CD8-positive, alpha-beta memory T cell (primary cell): ENCODE measurements at places on chromosomes 1 and 21. TPM values are rescaled to one million over a fixed set of nuclear protein-coding genes. Genes with fewer than 3 reads are reported as not detected.

DNA sequence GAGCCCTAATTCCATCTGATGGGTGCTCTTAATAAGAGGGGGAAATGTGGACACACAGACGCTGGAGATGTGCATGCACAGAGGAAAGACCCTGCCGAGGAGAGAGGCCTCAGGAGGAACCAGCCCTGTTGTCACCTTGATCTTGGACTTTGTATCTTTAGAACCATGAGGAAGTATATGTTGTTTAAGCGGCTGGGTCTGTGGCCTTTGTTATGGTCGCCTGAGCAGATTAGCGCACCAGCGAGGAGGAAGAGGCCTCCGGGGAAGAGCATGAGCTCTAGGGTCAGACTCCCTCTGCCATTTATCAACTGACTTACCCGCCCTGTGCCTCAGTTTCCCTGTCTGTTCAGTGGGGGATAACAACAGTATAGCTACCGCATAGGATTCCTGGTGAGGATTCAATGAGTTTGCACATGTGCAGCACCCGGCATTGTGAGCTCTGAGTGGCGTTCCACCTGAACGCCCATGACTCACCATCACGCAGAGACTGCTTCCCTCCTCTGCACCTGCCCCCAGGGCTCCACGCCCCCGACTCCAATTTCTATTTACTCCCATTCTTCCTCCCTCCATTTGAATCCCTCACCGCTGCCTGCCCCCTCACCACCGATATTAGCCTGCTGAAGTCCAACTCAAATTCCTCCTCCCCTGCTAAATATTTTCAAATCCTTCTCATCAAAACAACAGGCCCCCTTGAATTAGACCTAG lies 67.2 kb downstream of the ATP5PO start:
- DNase-seq = no peak

DNA sequence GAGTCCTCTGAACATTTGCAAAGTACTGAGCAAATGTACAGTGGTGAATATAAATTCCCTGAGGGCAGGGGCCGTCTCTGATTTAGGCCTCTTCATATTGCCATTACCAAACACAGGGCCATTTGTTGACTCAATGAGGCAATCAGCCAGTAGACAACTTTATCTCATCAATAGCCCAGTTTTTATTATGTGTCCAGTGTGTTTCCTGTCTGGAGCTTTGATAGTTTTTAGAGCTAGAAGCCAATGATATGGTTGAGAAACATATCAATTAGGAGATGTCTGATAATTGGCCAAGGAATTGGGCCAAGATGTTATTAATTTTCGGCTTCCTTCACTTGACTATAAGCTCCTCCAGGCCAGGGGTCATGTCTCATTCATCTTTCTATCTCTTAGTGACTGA lies 163.0 kb downstream of the ROR1 start:
- DNase-seq = no peak

- no peak for DNase-seq
These were observed 9.1 kb upstream of the EFHD2 start for GRCh38 chr1:15400627-15401026.

DNA sequence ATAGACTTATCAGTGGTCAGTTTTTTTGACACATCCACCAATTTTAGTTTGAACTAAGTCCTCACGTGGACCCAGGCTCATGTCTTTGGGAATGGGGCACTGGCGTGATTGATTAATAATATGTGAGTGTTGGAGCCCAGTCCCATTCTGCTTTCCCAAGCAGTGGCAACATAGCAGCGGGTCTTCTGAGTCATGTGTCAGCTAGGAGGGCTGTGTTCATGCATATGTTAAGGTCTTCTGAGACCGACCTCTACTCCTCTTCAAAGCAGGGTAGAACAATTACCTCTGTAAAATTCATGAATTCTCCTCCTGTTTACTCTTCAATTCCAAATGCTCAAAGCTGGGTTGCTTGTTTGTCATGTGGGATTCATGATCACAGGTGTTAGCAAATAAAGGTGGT lies 291.3 kb downstream of the CAMTA1 start:
- no peak for DNase-seq

- no peak for DNase-seq
These were observed 325.2 kb downstream of the PLPP3 start for GRCh38 chr1:56254130-56254529.

DNA sequence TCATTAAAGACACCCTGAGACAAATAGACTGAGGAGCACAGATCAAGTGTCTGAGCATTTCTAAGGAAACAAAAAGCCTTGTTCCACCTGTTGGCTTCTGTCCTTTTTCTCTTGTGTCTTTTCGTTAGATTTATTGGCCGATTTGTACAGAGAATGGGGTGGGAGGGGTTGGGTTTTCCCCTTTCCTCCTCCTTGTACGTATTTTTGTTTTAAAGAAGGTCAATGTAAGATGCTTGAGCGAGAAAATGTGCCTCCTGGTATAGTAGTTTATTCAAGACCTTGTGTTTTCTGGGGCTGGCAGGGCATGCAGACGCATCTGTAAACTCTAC lies 1.2 kb downstream of the BCL9 start:
- no peak for DNase-seq

DNA sequence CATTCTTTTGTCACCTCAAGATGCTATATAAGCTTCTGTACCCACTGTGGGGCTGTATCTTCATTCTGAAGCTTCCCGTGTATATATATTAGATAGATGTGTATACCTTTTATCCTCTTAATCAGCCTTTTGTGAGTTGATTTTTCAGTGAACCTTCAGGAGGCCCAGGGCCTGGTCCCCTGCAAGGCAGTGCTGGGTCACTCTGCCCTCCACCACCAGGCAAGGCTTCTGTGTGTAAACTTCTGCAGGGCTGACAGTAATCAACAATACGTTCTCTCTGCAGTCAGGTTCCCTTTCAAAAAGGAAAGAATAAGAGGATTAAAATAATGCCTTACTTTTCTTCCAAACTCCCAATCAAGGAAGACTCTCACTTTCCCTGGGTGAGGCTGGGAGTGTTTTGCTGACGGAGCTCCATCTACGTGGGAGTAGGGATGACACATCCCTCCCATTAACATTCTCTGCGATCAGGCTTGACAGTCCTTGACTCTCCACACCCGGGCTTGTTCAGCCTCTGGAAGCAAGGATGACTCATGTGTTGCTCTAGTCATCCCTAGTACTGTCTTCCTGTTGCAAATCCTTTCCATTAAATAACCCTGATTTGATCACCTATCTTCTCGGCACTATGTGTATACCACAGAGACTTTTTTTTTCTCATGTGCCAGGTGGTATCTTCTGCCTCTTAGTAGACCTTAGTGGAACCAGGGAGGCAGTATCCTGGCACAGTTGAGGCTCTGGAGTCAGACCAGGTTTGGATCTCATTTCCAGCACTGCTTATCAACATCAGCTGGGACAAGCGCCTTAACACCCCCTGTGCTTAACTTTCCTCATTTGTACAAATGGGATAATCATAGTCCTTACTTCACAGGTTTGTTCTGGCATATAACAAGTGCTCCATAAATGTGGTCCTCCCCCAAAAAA lies 70.3 kb upstream of the KCNK1 start:
- DNase-seq = no peak

GRCh38 chr1:198267921-198268320 lies 111.1 kb downstream of the NEK7 start:
- DNase-seq = no peak

DNA sequence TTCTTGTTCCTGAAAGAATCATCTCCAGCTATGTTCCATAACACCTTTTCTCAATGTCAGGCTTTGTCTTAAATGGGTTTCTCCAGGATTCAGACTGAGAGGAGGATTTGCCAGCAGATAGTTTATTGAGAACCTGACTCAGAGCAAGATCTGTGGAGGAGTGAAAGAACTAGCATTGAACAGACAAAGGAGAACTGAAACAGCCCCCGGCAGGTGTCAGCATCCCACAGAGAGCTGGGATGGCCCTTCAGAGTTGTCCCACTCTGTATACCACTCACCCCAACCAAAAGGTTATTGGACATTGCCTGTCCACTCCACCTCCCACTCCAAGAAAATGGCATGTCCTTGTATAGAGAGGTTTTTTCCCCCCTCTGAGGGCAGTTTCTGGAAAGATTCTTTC lies 270.7 kb downstream of the PAPPA2 start:
- no peak for DNase-seq

GRCh38 chr1:212582291-212582690 lies 26.3 kb upstream of the ATF3 start:
- no peak for DNase-seq

- no peak for DNase-seq
These were observed 2.0 kb downstream of the MPZL1 start for GRCh38 chr1:167723707-167724323.

GRCh38 chr1:227518876-227519275 lies 44.5 kb upstream of the ZNF678 start:
- no peak for DNase-seq

GRCh38 chr1:157937744-157938143 lies 55.7 kb upstream of the KIRREL1 start:
- no peak for DNase-seq

DNA sequence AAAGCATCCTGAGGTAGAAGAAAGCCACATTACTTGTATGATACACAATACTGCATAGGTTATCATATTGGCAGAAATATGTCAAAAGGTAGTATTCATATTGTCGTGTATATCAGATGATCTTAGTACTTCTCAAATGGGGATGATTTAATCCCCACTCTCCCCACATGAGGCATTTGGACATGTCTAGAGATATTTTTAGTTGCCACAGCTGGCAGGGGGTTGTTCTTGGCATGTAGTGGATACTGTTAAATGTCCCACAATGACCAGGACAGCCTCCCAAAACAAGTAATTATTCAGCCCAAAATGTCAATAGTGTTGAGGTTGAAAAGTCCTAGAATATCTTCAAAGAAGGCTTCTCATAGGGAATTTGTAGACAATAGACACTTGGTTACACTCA lies 162.8 kb downstream of the NEGR1 start:
- no peak for DNase-seq

DNA sequence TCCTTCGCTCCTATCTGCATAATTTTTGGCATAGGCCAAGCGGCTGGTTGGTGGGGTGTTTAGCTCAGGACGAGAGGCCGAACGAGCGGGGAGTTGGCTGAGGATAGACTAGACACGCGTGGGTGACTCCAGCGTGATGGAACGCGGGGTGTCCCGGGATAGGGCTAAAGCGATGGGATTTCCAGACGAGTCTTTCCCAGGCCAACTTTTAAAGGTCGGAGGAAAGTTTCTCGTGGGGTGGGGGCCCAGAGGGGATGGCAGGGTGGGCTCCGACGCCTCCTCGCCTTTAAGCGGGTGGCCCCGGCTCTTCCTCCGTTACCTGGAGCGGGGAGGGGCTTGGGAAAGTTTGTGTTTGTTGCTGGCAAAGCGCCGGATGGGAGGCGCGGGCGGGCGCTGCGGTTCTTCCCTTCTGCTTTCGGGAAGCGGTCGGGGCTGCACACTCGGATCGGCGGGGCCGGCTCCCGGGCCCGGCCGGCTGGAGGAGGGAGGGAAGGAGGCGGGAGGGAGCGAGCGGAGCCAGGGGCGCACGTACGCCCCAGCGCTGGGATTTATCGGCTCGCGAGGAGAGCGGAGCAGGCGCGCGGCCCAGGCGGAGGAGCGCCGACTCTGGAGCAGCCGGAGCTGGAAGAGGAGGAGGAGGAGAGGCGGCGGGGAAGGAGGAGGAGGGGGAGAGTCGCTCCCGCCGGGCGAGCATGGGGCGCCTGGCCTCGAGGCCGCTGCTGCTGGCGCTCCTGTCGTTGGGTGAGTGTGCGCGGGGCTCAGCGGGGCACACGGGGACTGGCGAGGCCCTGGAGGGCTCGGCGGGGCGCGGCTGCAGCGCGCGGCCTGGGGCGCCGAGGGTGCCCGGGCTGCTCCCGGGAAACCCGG lies at the start of gene PTGFRN:
TSS of gene PTGFRN (plus strand) at position 405 of the 867 bp plus-strand sequence. CDS start at position 693, 288 bp downstream.
- DNase-seq = no peak

- no peak for DNase-seq
These were observed 4.4 kb downstream of the AK2 start for GRCh38 chr1:33032126-33032869.

DNA sequence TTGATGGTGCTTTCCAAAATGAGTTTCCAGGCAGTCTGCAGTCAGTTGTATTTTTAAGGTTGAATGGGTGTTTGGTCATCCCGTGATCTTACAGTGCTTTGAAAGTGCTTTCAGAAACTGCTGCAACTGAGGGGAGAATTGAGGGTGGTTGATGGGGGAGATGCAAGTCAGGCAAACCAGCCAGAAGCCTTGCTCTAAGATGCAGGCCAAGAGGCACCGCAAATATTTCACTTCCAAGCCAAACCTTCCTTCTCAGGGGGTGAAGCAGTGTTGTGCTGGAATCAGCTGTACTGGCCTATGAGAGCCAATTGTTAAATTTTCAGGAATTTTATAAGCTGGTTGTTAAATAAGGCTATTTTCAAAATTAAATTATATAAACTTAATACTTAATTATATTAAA lies 151.6 kb downstream of the KCNJ6 start:
- DNase-seq = no peak

DNA sequence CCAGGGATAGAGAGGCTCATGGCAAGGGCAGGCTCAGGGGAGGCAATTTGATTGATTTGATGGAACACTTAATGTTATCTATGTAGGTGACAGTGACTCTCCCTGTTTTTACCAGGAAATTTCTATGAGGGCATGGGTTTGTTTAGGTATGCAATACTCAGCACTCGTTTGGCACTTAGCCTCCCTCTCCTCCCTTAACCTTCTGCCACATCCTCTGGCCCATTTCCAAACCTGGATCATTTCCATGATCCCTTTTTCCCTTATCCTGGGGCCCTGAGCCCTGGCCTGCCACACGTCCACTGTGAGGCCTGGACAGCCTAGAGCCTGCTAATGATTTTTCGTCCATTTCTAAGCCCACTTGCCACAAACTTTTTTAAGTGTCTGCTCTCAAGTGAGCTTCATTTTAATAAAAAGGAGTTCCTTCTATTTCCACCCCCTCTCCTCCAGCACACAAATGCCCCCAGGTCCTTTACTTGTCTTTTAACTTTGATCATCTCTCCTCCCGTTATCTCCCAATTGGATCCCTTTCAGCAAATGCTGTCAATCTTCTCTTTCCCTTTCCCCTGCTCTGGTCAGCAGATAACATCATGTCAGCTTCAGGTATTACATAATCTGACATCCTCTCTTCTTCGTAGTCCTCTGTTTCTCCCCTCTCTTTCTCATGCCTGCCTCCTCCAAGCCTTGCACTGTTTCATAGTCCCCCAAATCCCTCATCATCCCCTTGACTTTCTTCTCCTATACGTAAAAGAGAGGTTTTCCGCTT lies 37.8 kb upstream of the GADD45A start:
- no peak for DNase-seq

GRCh38 chr1:25137106-25137505 lies 95.2 kb downstream of the SYF2 start:
- no peak for DNase-seq

- no peak for DNase-seq
These were observed 16.7 kb downstream of the KDM1A start for GRCh38 chr1:23035823-23036452.

Gene PTTG1IP
- total RNA-seq = 50.8 TPM

Gene GBP5
- total RNA-seq = 74.5 TPM

Gene CCDC17
- 1.4 TPM for total RNA-seq

Gene SPATA21
- total RNA-seq = not detected

Gene MMP23B
- total RNA-seq = 2.9 TPM

Gene CENPL
- 24.9 TPM for total RNA-seq

Gene KCNJ10
- total RNA-seq = not detected

Gene PROX1
- not detected for total RNA-seq

Gene RNF223
- total RNA-seq = not detected

Gene CCDC24
- total RNA-seq = 2.7 TPM

Gene HMGCS2
- not detected for total RNA-seq

Gene UBE2U
- total RNA-seq = not detected
